ENCODE measurements at places on chromosomes 13 and 19. TPM values are rescaled to one million over a fixed set of nuclear protein-coding genes. Genes with fewer than 3 reads are reported as not detected.

The XAB2 gene
- total RNA-seq, result 27.5 TPM

DNA sequence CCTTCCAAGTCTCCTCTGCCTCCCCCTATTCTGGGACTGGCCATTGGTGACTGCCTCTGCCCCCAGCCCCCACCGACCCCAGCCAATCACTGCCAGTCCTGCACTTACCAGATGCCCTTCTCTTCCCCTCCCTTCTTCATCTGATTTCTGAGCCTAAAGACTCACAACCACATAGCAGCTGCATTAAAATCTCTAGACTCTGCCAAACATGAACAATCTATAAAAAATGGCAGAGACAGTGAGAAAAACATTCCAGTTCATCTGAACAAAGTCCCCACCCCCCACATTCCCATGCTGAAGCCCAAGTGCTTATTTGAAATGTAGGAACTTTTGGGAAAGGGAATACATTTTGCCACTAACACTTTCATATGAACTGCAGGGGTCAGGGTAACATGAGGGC is 60.8 kb downstream of the KCTD12 start:
- no peak for DNase-seq

The C19orf81 gene
- 2.7 TPM for total RNA-seq

- DNase-seq, result no peak
These were observed 932 bp upstream of the ZNF486 start for GRCh38 chr19:20165971-20166592.

The FRY gene
- total RNA-seq, result 153 TPM

GRCh38 chr13:26117620-26118019 is 65.8 kb upstream of the SHISA2 start:
- DNase-seq, result no peak

- no peak for DNase-seq
These were observed 3.0 kb downstream of the APOC2 start for GRCh38 chr19:44948763-44949374.

DNA sequence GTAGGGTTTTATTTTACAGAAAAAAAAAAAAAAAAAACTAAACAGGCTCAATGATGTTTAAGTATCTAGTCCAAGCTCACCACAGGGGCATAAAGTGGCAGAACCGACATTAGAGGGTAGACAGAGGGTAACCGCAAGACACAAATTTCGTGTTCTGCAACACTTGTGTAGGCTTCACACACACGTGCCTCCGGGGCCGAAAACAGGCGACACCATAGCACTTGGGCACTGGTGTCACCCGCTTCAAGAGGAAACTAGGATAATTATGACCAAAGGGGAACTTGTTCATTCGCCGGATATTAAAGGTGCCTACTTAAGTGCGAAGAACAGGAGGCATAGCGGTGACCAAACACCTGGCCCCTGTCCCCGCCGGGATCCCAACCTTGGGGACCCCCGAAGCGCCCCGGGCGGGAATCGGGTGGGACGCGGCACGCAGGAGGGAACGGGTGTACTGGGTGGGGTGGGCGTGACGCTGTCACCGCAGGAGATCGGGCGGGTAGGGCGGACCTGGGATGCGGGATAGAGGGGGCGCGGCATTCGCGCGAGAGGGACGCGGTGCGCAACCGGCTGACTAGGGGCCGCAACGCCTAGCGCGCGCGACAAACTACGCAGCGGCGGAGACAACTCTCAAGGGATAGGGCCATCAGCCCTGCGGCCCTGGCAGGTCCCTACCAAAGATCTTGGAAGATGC is 558 bp downstream of the MZT1 start:
- peak; percentile 60 for DNase-seq

DNA sequence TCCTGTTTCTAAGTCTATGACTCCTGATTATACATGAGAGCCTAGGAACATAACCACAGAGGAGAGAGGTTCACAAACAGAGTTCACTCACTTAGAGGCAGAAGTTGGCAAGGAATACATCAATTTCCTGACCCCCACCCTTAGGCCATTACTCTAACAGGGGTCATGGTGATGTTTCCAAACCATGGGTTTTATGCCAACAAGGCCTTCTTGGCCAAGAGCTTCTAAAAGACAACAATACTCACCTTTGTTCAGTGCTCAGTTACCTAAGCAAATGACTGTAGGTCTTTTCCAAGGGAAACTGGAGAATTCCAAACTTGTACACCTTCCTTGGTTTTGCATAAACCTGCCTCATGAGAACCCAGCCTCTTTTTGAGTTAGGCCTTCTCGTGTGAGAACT is 52.6 kb downstream of the ERICH4 start:
- DNase-seq, result no peak

DNA sequence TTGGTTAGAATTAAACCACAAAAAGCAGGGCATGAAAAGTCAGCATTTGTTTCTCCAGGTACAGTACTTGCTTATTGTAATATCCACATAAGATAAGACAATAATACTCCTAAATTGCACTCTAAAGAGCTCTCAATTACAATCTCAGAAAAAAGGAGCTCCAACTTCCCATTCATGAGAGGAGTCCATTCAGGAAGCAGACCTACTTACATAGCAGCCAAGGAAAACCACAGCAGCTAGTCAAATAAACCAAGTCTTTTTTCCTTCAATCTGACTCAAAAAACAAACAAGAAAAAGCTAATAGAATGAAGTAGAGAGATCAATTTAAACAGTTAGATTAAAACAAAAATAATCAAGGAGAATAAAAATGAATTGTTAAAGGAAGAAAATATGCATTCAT is 885.2 kb upstream of the SLITRK6 start:
- no peak for DNase-seq

The ZNF284 gene
- 1.8 TPM for total RNA-seq

DNA sequence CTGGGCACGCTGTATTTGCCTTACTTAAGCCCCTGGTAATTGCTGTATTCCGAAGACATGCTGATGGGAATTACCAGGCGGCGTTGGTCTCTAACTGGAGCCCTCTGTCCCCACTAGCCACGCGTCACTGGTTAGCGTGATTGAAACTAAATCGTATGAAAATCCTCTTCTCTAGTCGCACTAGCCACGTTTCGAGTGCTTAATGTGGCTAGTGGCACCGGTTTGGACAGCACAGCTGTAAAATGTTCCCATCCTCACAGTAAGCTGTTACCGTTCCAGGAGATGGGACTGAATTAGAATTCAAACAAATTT is 676 bp downstream of the BRCA2 start:
- DNase-seq, result peak; percentile 38

The ZNF90 gene
- 0.59 TPM for total RNA-seq

GRCh38 chr19:34662919-34663318 is 14.0 kb downstream of the SCGB2B2 start:
- no peak for DNase-seq

DNA sequence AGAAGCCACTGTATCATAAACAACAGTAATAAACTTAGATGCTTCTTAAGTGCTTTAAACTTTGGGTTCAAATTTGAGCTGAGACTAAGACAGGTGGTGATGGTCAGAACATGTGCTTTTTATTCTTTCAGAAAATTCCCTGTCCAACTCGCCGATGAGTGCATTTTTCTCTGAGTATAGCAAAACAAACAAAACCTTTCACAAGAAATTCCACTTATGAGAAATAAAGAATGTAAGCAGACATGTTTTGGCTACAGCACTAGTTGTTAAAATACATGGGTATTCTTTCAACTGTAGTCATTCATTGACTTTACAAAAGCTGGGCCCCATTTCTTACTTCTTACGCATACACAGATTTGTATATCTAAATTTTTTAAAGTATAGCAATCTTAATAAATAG is 125.6 kb downstream of the SPRY2 start:
- no peak for DNase-seq

The RABAC1 gene
- total RNA-seq, result 61.0 TPM

GRCh38 chr13:43300865-43301264 is 277.5 kb downstream of the DNAJC15 start:
- no peak for DNase-seq

GRCh38 chr13:97766749-97767148 is 186.7 kb upstream of the IPO5 start:
- DNase-seq, result no peak

DNA sequence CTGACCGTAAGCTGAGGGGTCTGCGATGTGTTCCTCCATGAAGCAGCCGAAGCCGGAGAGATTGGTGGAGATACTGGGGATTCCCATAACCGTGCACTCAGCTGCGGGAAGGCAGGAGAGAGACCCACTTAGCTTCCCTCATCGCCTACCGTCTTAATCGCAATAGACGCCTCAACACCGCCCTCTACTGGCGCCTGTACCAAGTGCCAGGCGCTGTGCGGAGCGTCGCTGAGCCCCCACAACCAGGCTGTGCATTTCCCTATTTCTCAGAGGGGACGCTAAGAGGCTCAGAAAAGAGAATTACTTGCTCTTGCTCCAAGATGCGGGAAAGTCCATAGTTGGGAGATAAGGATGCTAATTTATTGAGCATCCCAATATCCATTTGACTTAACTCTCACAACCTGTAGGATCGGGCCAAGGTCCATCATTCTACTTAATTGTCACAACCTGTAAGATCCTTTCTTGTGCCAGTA is 5.8 kb downstream of the FTL start:
- peak; percentile 92 for DNase-seq

DNA sequence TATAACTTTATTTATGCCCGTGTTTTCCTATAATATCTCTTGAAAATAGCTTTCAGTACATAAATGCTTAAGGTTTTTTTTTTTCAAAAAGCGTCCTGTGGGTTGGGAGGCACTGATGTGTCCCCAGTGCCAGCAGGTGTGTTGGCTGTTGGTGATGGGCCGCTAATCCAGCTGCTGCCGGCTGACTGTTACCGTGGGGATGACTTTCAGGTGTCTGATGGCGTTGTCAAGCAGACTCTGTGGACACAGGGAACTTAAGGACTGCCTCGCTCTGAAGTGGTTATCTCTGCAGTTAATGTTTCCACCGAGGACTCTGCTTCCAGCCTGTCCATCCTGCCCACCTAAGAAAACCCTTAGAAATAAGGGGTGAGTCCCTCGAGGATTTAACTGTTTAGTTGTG is 94.5 kb downstream of the ANKRD10 start:
- DNase-seq, result no peak

DNA sequence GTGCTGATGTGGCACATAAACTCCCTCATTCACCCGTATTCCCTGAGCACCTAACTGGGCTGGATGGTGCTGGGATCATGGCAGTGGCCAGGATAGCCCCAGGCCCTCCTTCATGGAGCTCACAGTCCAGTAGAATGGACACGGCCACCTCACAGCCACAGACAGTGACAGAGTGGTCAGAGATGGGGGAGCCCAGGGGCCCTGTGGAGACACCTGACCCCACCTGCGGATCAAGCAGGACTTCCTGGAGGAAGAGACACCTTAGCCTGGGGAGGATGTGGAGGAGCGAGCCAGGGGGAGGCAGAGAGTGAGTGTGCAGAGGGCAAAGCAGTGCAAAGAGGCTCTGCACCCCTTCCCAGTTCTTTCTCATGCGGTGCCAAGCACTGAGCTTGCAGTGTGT is 21.1 kb upstream of the OVOL3 start:
- no peak for DNase-seq

- no peak for DNase-seq
These were observed 9.4 kb downstream of the FCER2 start for GRCh38 chr19:7692417-7693088.

DNA sequence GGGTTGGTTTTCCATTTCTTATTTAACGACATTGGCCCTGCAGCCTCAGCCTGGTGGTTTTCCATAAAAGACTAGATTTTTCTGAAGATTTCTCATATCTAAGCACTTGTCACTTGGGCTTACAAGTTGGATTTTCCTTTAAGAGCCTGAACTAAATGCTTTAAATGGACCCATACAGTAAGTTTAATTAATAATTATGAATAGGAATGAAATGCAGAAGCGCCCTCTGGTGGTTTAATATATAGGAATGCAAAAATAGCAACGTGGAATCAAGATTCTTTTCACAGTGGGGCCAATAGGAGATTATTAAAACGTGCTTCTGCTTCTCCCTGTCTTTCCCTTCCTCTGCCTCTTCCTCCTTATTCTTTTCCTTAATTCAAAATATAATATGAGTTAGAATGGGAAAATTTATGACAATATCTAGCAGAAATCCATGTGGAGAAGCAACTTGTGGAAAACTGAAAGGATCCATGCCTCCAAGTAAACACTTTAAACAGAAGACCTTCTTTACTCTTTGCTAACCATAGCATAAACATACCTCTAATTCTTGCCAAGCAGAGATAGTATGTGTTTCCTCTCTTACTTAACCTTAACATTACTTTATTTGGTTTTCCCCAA is 324.0 kb downstream of the GPC5 start:
- DNase-seq, result no peak

DNA sequence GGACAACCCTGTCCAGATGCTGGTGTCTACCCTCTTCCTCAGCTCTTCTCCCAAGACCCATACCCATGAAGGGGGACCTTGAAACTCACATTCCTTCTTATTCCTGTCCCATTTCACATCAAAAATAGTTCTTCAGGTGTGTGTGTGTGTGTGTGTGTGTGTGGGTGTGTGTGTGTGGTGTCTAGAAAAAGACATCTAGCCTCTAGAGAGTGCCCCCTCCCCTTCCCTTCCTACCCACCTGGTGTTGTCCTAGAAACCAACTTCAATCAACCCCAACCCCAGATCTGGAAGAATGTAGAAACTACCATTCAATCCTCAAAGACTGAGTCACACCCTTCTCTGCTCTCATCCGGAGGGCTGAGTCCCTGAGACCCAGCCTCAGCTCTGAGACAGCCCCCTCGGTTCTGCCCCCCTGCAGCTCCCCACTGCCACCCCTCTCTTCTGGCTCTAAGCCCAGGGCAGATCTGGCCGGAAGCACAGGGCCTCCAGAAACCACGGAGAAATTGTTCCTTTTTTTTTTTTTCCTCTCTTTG is 3.5 kb downstream of the KCNN4 start:
- DNase-seq, result no peak

DNA sequence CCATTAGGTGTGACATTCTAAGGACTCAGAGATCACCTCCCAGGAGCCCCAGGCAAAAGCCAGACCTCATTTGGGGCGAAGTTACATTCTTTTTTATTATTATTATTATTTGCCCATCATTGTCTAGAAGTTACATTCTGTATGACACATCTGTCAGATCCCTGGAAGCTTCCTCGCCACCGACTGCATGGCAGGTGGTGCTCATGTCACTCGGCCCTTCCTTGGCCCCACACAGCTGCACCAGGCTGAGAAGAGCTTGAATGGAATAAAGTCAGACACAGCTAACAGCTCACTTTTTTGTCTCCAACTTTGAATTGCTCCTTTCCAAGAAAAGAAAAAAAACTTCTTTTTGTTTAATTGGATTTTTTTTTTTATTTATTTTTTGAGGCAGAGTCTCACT is 41.4 kb upstream of the LDLR start:
- no peak for DNase-seq

DNA sequence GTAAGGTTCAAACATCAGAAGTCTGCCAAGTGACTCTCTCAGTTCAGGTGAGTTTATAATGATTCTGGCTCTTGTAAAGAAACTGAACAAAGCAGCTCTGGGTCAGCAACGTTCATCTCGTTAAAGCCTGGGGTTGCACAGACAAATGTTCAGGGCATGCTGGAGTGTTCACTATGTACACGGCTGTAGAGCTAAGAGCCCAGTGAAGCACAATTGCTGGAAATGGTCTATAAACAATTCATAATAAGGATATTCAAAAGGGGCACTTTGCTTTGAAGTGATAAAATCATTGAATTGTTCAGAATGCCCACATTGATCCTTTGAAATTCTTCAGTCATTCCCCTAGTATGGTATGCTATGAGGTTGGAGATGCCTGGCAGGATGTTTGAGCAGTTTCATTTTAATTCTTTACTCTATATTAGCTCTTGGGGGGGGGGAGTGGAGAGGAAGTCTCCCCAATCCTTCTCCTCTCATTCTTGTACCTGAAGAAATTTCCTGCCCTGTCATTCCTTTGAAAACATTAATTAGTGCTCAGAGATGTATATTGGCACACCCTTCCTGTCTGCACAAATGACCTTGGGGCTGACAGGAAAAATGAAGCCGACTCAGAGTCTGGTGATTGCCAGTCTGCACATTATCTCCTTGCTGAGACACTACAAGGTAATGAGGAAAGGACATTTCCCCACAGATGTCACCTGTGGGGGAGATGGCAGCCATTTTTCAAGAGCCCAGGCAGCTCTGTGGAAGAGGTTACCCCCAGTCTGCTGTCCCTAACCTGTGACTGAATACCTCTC is 145.5 kb downstream of the DLEU7 start:
- no peak for DNase-seq

Measured in left ventricle myocardium superior (tissue), 1 donor.